ENCODE measurements at places on chromosomes 5 and 9.

DNA sequence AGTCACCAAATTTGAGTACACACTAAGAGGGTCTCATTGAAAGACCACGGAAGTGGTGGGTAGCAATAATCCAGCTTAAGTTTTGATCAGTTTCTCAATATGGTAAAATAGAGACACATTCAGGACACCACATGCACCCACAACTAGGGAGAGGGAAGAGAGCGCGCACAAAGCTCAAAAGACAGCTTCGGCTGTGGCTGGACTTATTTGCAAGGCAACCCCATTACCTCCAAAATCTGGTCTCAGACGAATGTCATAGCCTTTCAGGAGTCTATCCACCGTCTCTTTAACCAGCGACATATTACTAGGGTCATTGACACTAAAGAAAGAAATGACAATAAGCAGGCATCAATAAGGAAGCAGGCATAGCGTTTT, 443 bp downstream of the GABRB2 start:
- DNase-seq, result no peak

DNA sequence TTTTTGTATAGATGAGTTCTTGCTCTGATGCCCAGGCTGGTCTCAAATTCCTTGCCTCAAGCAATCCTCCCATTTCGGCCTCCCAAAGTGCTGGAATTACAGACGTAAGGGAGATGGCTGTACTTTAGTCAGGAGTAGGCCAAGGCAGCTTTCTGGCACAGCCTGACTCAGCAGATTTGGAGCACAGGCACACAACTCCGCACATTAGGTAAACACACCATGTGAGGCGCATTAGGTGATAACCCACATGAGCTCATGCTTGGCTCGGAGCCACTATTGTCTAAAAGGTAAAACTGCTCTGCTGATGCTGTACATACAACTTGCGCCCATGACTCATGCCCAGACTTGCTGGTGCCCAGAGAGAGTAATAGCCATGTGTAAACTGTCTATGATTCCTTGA, 1157.9 kb downstream of the TAF11L14 start:
- DNase-seq, result no peak

- DNase-seq, result no peak
Observed at GRCh38 chr9:99019510-99020331, 76.0 kb downstream of the COL15A1 start.

GRCh38 chr9:22265038-22265437, 181.6 kb upstream of the DMRTA1 start:
- no peak for DNase-seq

- DNase-seq, result no peak
Observed at GRCh38 chr9:135456436-135457104, 23.0 kb upstream of the PPP1R26 start.

GRCh38 chr9:94014920-94015319, 59.8 kb upstream of the BARX1 start:
- peak; percentile 53 for DNase-seq

- no peak for DNase-seq
Observed at GRCh38 chr9:16619914-16620520, 250.5 kb downstream of the BNC2 start.

GRCh38 chr5:366541-367357, 45.2 kb downstream of the AHRR start:
- peak; percentile 14 for DNase-seq

- DNase-seq, result peak; percentile 94
Observed at GRCh38 chr9:38392235-38393127, at the start of gene ALDH1B1. ALDH1B1 (plus strand) TSS chr9:38392702; CDS start chr9:38395749, 3,047 bp downstream.

DNA sequence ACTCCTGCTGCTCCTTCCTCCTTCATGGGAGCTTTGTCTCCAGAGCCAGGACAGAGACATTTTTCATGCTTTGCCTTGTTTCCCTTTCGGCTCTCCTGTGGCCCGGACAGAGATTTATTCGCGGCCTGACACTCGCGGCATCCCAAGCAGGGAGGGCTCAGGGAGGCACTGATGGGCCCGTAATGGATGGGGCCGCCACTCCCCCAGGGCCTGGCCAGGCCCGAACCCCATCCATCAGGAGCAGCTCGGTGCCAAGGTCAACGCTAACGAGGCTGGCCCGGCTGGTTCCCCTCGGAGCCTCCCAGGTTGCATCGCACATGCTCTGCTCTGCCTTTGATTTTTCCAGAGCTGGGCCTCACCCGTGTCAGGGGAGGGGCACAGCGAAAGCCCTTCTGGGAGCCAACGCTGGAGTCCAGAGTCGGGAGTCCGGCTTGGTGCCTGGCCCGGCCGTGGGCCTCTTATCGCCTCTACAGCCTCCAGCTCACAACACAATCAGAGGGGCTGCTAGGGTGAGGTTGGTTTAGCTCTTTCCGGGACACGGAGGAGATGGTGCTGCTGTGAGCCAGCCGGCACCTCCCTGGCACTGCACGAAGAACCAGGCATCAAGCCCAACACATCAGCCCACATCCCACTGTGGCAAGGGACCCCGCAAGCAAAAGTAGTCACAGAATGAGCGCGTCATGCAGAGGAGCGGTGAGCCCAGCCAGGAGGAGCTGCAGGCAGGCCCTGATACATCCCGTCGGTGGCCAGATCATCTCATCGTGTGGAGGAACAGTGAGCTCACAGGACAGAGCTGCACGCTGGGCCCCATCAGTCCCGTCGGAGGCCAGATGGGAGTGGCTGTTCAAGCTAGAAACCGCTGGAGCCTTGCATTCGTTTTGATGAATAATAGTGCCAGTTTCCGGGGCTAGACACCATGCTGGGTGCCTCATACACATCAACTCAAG, 72.2 kb upstream of the BARHL1 start:
- DNase-seq, result no peak

DNA sequence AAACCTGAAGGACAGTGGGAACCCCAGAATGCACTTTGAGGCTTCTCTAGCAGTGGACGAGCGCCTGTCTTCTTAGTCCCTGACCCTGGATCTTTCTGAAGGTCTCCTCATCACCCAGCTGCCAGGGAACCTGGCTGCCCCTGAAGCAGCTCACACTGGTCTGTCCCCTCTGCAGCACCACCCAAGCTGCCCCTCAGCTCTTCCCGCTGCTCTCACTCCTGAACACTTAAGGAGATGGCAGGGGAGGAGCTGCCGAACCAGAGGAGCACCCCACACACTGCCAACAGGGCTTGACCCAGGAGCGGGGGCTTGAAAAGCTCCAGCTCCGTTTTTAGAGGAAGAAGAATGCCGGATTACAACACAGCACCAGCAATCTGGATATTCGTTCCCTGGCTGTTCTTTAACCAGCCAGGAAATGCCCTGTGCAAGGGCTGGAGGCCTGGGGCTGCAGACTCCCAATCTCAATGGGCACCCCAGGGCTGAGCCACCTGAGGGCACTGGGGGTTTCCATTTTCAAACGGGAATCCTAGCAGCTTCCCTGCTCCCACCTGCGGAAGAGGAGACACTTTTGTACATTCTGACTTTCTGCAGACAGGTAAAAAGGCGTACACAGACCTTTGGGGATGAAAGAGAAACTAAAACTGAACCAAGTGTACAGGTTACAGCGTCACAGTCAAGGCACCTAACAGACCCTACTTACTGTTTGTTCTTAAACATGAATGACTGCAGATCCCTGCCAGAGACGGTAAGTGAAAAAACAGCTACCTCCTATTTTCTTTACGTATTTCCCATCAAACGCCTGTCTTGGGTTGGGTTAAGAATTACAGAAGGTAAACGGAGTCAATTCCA, 36.3 kb downstream of the GOLM1 start:
- DNase-seq, result no peak

DNA sequence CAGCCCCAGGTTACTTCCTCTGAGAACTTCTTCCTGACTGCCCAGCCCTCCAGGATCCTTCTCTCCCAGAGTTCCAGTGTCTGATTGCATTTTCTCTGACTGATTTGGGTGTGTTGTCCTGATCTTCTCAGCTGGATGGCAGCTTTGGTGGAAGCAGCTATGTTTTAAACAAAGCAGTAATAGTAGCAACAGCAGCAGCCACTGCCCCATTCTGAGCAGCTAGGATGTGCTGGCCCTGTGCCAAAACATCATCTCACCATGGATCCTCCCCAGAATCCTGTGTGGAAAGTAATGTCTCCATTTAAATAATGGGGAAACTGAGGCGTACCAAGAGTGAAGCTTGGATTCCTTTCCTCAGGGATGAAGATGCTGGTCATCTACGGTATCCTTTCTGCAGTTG, 46.4 kb upstream of the PSD2 start:
- no peak for DNase-seq

All from D341Med (cell line).